Occipital lobe (tissue), 3 donors: ENCODE measurements at places on chromosomes 2 and 18. TPM values are rescaled to one million over a fixed set of nuclear protein-coding genes. Genes with fewer than 3 reads are reported as not detected.
A peak's percentile ranks its signal among the peaks of the same experiment; 100 is the strongest.

DNA sequence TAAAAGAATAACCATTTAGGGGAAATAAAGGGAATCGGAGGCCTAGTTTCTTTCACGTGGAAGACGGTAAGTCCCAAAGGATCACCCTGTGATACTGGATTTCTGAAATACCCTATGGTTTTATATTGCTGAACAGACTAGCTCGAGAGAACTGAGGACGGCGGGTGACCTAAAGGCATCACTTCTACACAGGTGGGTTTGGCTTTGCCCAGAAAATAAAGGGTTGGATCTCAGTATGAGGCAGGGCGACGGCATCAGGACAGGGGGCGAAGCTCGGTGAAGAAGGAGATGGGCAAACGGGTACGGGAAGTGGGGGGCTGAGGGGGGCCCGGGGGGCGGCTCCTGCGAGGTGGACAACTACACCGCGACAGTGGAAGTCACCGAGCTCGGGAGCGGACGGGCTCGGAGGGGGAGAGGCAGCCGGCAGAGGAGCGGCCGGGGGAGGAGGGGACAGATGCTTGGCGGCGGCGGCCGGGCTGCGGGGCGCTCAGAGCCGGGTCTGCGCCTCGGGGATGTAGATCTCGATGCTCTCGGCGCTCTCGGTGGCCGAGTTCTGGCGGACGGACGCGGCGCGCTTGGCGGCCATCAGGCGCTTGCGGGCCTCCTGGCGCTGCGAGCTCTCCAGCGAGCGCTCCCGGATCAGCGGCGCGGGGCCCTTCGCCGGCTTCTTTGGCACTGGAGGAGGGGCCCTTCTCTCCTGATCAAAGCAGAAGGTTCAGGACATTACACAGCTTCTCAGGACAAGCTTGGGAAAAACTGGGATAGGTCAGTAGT is 48.9 kb downstream of the TGIF1 start:
- DNase-seq = no peak

DNA sequence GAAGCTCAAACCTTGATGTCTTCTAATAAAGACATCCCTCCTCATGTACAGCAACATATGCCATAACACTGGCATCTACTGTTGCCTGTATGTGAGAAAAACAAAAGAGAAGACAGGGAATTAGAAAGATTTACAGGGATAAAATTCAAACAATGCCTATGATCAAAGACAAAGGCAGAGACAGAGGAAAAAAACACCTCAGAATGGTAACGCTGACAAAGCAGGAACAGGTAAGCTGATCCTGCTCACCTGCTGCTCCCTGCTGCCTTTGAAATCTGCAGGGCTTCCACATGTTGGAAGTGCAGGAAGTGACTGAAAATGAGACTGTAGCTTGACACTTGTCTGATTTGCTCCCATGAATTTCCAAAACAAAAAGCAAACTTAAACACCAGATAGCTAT is 90.2 kb upstream of the DNAJC10 start:
- DNase-seq = no peak

- DNase-seq = no peak
Measured at GRCh38 chr2:119261493-119262225, 38.0 kb downstream of the STEAP3 start.

DNA sequence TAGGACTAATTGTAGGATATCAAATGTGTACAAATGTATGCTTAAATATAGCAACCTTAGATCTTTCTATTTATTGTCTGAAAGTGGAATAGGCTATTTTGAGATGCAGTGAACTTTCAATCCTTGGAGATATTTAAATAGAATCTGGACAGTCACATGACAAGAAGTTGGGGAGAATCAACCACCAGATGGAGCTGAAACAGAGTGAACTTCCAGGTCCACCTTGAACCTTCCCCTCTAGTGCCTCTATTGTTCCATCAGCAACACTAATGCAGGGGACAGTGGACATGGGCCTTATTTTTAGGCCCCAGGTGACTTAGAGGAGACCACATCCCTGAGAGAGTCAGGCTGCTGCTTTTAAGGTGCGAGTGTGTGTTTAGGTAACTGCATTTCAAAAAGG is 37.0 kb upstream of the CRIM1 start:
- DNase-seq = no peak

DNA sequence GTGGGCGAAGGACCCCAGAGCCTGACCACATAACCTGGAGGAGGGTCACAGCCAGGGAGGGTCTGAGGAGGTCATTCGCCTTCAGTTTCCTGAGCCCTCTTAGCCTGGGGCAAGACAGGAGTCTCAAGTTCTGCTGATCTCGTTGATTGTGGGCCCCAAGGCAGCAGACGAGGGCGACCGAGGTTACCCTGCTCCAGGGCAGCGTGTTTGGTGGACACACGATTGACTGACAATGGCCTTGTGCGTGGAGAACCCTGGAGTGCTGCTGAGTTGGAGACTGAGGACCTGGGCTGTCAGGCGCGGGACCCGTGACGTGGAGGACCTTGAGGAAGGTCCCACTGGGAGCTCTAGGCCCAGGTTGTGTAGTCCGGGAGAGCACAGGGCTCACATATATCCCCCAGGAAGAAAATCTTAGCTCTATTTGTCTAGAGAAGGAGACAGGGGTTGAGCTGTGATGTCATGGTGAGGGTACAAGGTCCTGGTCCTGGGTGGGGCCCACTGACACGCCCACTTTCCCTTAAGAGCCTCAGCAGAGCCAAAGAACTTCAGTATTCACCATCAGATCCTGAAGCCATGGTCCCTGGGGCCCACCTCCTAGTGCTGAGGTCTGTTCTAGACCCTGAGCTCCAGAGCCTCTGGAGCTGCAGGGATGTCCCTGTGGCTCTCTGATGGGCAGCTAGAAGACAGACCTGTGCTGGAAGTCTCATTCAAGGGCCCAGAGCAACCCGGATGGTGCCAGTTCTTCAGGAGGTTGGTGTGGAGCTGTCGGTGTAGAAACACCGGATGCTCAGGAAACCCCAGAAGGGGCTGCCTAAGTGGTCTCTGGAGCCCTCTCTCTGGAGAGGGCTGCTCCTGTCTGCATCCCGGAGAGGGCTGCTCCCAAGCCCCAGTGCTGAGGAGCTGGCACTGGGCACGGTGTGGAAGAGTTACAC is 53.1 kb downstream of the DYSF start:
- no peak for DNase-seq

DNA sequence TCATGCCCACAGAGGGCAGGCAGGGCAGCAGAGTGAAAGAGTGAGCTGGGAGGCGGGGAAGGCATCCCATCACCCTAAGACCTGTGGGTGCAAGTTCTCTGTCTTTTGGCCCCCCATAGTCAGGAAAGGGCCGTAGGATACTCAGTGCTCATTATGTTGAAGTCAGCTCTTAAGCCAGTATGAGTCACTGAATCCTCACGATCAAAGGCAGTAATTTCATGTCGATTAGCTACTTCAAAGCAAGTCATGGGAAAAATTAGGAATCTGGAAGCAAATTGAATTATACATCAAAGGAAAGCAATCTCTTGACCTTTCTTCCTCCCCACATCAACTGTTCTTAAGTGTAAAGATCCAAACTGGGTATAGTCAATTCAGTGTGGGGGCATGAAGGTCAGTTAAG is 178.9 kb downstream of the FHOD3 start:
- DNase-seq = no peak

DNA sequence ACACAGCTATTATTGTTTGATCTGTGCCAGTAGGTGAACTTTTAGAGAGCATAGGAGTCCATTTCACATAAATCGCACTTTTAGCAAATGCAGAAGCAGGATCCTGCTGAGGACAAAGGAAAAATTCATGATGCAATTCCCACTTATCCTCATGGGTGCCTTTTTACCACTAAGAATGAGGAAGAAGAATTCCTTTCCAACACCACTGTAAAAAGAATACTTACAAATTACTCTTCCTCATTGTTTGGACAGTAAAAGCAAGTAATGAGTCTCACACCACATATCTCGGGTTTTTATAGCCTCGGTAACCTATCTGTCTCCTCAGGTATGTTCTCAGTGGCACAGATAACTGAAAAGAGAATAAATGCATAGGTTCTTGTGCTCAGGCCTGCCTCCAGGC is 238.5 kb downstream of the MTX2 start:
- DNase-seq = no peak

DNA sequence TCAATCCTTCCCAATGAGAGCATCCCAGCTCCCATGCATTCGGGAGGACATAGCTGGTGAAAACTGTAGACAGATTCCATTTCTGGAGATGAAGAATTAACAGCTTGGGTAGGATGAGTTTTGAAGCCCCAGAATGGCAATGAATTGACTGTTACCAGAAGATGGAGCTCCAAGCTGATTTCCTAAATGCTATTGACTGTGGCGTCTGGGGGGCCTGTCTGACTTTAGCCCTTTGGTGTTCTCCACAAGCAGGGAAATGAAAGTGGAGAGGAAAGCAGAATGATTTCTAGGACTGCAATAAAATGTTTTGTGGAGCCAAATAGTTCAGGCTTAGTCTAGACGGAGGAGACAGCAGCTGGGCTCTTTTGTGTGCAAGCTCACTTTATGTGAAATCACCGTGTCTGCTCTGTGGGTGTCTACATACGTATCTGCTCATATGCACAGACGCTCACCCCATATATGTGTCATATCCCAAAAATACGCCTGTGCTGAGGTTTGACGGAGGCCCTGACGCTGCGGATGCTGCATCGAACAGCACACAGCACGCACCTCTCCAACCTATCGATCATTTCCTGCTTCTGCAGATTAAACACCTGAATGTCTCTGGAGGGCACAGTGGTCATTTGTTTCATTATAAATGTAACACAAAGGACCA is 166.4 kb upstream of the PXDN start:
- peak; percentile 68 for DNase-seq

DNA sequence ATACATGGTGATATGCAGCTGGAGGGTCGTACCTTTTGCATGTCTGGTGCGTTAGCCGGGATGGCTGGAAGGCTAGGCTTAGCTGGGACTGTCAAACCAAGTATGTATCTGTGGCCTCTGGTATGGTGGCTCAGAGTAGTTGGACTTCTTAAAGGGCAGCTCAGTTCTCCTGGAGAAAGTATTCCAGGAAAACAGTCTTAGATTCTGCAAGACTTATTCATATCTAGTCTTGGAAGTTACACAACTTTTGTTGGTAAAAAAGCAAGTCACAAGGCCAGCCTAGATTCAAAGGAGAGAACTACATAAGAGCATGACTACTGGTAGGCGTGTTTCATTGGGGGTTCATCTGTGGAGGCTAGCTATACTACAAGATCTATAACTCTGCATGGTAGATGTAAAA is 45.5 kb downstream of the EML4 start:
- DNase-seq = no peak

- DNase-seq = no peak
Measured at GRCh38 chr2:69306393-69306821, 80.6 kb downstream of the GFPT1 start.

DNA sequence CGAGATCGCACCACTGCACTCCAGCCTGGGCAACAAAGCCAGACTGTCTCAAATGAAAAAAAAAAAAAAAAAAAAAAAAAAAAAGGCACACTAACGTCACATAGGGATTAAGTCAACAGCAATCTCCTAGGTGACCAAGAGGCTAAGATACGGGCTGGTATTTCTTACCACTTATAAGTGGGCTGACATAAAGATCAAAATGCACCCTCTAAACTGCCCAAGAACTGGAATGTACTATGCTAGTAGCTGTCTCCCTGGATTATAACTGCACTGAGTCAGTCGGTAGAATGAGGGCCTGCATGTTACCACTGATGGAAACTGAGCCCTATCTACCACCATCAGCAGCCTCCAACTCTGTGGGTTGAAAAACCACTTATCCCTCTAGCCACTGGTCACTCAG is 80.6 kb downstream of the KLF7 start:
- no peak for DNase-seq

DNA sequence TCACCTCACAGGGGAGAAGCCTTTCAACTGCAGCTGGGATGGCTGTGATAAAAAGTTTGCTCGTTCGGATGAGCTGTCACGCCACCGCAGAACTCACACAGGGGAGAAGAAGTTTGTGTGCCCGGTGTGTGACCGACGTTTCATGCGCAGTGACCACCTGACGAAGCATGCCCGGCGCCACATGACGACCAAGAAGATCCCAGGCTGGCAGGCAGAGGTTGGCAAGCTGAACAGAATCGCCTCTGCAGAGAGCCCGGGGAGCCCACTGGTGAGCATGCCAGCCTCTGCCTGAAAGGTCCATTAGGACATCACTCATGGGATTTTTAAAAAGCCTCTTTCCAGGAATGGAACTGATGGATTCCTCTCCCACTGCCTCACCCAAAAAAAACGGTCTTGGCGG is 8.9 kb downstream of the KLF11 start:
- DNase-seq = no peak

DNA sequence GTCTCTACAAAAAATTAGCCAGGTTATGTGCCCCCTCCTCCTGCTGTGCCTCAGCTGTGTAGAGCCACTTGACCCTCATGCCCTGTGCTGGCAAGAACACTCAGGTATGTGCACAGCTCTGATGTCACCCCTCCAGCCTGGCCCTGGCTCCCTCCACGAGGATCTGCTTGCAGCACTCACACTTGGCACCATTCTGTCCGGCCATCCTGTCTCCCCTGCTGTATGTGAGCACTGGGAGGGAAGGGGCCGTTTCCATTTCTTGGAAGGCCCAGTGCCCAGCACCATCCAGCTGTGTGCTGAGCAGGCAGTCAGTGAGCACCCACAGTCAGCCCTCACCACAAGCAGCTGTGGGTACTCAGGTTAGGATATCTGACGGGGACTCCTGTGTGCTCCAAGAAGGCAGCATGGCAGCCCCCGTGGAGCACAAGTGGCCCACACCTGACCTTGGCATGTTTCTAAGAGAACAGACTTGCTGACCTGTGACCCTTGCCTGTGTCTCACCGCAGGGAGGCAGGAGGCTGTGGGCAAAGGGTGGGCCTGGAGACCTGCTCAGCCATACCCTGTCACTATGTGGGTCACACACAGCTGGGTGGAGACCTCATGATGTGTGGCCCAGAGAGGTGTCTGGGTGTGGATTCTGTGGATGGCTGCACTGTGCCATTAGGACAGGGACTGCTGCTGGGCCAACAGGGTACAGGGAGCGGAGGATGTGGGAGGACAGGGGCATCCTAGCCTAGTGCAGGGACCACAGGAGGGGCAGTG is 31.5 kb downstream of the USP34 start:
- DNase-seq = no peak

- no peak for DNase-seq
Measured at GRCh38 chr2:29376541-29376940, 261.3 kb downstream of the CLIP4 start.

GRCh38 chr2:85994421-85994777 is 105.6 kb upstream of the ST3GAL5 start:
- DNase-seq = no peak

GRCh38 chr2:177332026-177332991 is 60.3 kb upstream of the AGPS start:
- DNase-seq = no peak

RFX8 gene
- total RNA-seq = 0.47 TPM

CHMP3 gene
- 50.1 TPM for total RNA-seq

ADCYAP1 gene
- 6.4 TPM for total RNA-seq

GKN1 gene
- not detected for total RNA-seq

SPEG gene
- total RNA-seq = 14.2 TPM

CRACDL gene
- total RNA-seq = 2.3 TPM

CCDC150 gene
- total RNA-seq = 3.9 TPM

RPRM gene
- total RNA-seq = 95.9 TPM

POTEI gene
- not detected for total RNA-seq
